ENCODE measurements at places on chromosomes 5 and 9.

- no peak for DNase-seq
Observed at GRCh38 chr9:90966031-90966290, 164.3 kb downstream of the SYK start.

DNA sequence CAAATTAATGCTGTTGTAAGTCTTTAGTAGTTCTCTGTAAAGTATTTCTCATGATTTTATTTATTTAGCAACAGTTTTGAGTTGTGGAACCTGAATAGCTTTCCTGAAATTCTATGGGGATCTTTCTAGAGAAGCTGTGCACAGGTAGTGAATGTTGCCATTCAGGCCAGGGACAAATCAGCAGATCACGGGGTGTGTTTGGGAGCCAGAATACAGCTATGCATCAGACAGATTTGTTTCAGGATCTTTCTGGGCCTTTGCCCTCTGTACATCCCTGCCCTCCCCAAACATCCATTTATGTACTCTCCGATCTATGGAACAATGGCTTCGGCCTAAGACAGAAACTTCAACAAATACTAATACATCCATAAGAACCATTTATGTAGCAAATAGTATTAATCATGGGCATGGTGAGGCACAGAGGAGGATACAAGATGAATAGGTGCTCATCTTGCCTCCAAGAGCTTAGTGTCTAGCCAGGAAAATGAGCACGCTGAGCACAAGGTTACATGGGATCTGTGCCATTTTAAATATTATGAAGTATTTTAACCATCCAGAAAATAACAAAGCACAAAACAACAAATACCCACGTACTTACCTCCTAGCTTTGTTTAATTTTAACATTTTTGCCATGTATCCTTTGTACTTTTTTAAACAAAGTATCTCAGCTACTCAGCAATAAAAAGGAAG lies 13.1 kb downstream of the ARHGEF37 start:
- DNase-seq, result no peak

DNA sequence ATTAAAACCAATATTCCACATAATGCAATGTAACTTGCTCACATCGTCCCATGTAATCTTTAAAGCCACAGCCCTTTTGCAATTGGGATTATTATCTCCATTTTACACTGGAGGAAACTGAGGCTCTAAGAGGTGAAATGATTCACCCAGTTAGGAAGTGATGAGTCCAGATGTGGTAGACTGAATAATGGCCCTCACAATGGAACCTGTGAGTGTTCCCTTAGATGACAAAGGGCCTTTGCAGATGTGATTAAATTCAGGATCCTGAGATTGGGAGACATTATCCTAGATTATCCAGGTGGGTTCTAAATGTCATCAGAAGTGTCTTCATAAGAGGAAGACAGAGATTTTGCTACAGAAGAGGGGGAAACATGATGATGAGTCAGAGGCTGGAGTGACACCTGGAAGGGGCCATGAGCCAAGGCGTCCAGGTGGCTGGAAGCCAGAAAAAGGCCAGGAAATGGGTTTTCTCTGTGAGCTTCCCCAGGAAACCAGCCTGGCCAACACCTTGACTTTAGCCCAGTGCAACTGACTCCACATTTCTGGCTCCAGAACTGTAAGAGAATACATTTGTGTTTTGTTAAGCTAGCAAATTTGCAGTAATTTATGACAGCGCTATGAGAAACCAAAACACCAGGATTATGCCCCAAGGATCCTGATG lies 139.1 kb downstream of the KCNIP1 start:
- no peak for DNase-seq

DNA sequence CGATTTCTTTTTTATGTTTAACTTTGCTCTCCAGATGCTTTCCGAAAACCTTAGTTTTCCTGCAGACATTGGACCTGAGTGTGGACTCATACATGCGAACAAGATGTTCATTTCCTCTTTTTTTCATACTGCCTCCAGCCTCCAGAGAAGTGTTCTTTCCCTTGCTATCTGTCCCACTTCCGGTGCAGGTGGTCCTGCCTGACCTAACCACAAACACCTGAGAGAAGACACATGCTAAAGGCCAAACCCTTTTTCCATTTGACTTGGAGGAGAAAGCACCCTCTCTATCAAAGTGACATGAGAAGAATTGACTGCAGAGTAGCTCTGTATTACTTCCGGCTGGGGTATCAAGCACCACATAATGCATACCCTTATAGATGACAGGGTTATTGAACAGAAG lies 334.0 kb downstream of the ARHGEF28 start:
- DNase-seq, result no peak

DNA sequence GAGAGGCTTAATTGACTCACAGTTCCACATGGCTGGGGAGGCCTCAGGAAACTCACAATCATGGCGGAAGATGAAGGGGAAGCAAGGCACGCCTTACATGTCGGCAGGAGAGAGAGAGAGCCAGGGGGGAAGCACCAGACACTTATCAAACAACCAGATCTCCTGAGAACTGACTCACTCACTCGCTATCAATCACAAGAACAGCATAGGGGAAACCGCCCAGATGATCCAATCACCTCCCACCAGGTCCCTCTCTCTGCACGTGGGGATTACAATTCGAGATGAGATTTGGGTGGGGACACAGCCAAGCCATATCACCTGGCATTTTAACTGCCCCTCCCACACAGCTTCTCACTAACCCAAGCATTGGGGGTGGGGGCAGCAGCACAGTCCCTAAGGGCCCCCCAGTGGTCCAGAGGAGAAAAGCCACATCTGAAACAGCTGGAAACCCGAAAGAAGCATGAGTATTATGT lies 76.1 kb upstream of the ASS1 start:
- no peak for DNase-seq

- DNase-seq, result no peak
Observed at GRCh38 chr9:105344283-105344682, 99.8 kb downstream of the SLC44A1 start.

GRCh38 chr9:115883467-115884329 lies 269.9 kb upstream of the PAPPA start:
- no peak for DNase-seq

DNA sequence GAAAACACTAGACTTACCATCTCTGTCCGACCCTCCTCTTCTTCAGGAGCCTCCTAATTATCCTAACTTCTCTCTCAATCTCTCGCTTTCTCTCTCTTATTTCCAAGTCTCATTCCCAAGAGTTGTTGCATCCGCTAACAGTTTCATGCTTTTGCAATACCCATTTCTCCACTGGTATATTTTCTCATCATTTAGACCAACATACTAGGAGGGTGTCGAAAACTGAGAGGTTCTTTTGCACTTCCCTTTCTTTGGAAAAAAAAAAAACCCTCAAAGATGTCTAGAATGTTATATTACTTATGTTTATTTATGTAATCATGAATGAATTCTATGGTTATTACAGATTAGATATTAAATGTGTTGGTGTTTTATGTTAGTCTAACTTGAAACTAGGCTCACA lies 35.9 kb downstream of the SPZ1 start:
- no peak for DNase-seq

DNA sequence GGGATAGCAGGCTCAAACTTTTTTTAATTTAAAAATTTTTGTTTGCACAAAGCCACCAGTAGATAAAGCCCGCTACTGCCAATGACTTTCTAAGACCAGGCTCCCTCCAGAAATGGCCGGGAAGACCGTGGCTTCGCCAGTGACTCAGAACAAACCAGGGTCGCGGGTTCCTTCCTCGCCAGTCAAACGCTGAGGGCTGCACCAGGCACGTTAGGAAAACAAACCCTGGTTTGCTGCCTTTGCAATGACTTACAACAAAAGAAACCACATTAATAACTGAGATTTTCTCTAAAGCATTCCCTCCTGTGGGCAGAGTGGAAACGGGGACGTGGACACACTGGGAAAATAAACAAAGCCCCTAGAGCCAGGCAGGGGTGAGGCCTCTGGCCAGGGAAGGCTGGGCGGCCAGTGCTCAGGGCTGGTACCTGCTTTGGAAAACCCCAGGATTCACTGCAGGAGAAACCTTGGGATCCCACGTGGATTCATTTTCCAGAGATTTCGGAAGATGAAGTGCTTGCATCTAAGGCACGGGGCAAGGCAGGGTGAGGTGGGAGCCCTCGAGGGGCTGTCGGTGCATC lies 3.8 kb downstream of the PRRX2 start:
- DNase-seq, result no peak

GRCh38 chr5:36435516-36435915 lies 133.8 kb upstream of the RANBP3L start:
- no peak for DNase-seq

DNA sequence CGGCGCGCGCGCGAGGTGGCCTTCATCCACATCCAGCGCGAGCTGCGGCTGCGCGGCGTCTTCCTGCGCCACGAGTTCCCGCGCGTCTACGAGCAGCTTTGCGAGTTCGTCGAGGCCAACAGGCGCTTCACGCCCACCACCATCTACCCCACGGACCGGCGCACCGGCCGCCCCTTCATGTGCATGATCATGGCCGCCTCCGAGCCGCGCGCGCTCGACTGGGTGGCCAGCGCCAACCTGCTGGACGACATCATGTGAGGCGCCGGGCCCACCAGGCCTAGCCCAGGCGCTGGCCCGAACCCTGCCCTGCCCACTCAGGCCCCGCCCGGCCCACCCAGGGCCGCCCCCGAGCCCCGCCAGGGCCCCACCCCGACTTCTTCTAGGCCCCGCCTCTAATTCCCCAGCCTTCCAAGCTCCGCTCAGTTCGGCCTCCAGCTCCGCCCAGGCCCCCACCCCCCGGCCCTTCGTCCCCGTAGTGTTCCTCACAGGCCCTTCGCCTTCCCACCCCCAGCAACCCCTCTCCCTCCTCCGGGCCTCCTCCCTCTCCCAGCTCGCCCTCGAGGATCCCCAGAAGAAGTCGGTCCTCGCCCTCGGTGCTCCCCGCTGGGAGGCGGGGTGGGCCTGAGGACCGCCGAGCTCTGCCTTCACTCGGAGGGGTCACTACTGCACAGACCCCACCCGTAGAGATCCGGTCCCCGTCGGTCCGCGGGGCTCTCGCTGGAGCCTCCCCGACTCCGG lies 2.0 kb upstream of the PHPT1 start:
- peak; percentile 87 for DNase-seq

- no peak for DNase-seq
Observed at GRCh38 chr5:146006470-146007190, 70.3 kb downstream of the SH3RF2 start.

DNA sequence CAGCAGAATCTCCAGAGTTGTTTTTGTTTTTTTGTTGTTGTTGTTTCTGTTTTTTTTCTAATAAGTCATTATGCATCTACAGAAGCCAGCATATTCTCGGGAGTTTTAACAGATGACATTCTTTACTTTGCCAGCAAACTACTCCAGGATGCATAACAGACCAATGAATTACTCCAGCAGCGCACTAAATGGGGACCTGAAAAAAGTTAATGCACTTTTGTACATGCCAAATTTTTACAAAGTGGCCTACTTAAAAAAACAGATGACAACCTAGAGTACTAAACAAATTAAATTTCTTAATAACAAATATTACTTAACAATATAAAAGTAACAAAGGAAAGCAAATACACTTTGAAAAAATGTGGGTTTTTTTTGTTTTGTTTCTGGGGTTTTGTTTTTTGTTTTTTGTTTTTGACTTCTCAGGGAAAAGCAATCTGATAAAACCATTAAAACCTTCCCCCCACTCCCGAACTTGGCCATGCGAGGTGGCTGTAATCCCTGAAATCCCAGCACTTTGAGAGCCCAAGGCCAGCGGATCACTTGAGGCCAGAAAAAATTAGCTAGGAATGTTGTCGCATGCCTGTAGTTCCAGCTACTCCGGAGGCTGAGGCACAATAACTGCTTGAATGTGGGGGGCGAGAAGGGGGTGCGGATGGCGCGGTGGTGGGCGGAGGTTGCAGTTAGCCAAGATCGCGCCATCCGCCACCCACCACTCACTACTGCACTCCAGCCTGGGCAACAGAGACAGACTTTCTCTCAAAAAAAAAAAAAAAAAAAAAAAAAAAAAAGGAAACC lies 352.4 kb downstream of the CETN3 start:
- peak; percentile 48 for DNase-seq

- no peak for DNase-seq
Observed at GRCh38 chr5:120538149-120538548, 74.0 kb downstream of the PRR16 start.

DNA sequence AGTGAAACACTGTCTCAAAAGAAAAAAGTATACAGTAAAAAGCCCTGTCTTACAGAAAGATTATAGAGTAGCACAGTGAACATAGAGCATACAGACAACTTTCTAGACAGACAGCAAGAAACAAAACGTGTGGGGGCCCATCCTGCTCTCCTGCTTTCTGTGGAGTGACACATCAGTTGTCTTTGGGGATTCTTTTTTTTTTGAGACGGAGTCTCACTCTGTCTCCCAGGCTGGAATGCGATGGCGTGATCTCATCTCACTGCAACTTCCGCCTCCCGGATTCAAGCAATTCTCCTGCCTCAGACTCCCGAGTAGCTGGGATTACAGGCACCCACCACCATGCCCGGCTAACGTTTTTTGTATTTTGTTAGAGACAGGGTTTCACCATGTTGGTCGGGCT lies 14.9 kb downstream of the CDHR2 start:
- DNase-seq, result no peak

- no peak for DNase-seq
Observed at GRCh38 chr9:10252174-10252573, 360.6 kb downstream of the PTPRD start.

GRCh38 chr5:66306844-66307315 lies 162.8 kb downstream of the SREK1 start:
- no peak for DNase-seq

GRCh38 chr9:2157277-2158110 lies 142.3 kb downstream of the SMARCA2 start:
- no peak for DNase-seq

GRCh38 chr5:122354293-122354692 lies 42.3 kb downstream of the SNCAIP start:
- no peak for DNase-seq

DNA sequence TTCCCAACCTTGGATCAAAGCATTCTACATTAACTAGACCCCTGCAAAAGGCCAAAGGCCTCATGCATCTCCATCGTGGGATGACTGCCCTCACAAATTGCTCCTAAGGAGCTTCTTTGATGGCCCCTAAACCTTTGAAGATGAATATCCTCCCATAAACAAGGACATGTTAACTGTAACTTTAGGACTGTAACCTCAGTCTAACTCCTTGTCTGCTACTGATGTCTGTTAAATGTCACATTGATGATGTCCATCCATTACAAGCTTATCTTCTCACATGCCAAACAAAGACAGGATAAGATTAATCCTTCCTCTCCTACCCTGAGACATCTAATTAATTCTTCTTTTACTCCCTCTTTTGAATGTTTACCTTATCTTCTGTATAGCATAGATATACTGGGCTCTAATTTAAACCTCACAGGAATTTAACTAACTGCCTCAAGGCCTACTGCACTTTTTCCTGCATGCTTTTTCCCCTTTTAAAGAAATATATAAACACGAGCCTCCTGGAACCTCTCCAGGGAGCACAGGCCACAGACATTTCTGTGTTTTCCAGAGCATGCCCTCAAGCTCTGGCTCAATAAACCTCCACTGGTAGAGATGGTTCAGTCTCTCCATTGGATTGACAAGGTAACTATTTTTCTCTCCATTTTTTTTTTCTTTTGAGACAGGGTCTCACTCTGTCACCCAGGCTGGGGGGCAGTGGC lies 90.6 kb upstream of the SLC25A48 start:
- peak; percentile 15 for DNase-seq

- DNase-seq, result no peak
Observed at GRCh38 chr5:133266966-133267365, 215.2 kb downstream of the HSPA4 start.

- DNase-seq, result no peak
Observed at GRCh38 chr5:134053840-134054338, 49.1 kb upstream of the VDAC1 start.

GRCh38 chr5:152106571-152106970 lies 181.9 kb upstream of the GLRA1 start:
- DNase-seq, result no peak
